Bronchial smooth muscle cell (primary cell): ENCODE measurements at places on chromosomes 5 and 9. TPM values are rescaled to one million over a fixed set of nuclear protein-coding genes. Genes with fewer than 3 reads are reported as not detected.

Gene QRFP
- total RNA-seq: not detected in 2 replicates

Gene MARCHF3
- total RNA-seq: 5.0 and 6.4 TPM in 2 replicates

Gene ANXA2R
- 2.5 and 5.7 TPM in 2 replicates for total RNA-seq

Gene SLC36A3
- not detected in 2 replicates for total RNA-seq

Gene ABHD17B
- total RNA-seq: 13.1 and 14.5 TPM in 2 replicates

Gene SPINK5
- under 0.01 and 0.09 TPM in 2 replicates for total RNA-seq

Gene KCNT1
- not detected in 2 replicates for total RNA-seq

Gene ACTL7A
- not detected in 2 replicates for total RNA-seq

Gene SOHLH1
- not detected in 2 replicates for total RNA-seq

Gene STK32A
- total RNA-seq: 0.09 and 0.32 TPM in 2 replicates

Gene PCDHB8
- total RNA-seq: 0.32 and 0.69 TPM in 2 replicates

Gene PPP2CA
- 54.9 and 67.4 TPM in 2 replicates for total RNA-seq

Gene PCDHGA2
- 2.3 and 4.9 TPM in 2 replicates for total RNA-seq

Gene CDC20B
- total RNA-seq: 0.09 TPM in 1 of 2 replicates, not detected in the other

Gene SPATA6L
- total RNA-seq: 0.26 and 0.63 TPM in 2 replicates

Gene NUTM2F
- total RNA-seq: not detected in 2 replicates

Gene PCDHB15
- 0.32 and 0.60 TPM in 2 replicates for total RNA-seq

Gene BTNL9
- not detected in 2 replicates for total RNA-seq

Gene CTXN3
- total RNA-seq: not detected in 2 replicates

Gene FABP6
- total RNA-seq: not detected in 2 replicates

Gene CDH18
- 0.43 and 4.4 TPM in 2 replicates for total RNA-seq

Gene SPATA31D4
- total RNA-seq: not detected in 2 replicates

Gene GABRA6
- not detected in 2 replicates for total RNA-seq

Gene MAMDC2
- 0.52 and 1.7 TPM in 2 replicates for total RNA-seq

Gene TRUB2
- total RNA-seq: 12.2 and 19.2 TPM in 2 replicates
